ENCODE measurements at places on chromosomes 1 and 21. TPM values are rescaled to one million over a fixed set of nuclear protein-coding genes. Genes with fewer than 3 reads are reported as not detected.
A peak's percentile ranks its signal among the peaks of the same experiment; 100 is the strongest.

GRCh38 chr1:168643152-168643551, 66.7 kb downstream of the XCL1 start:
- DNase-seq, result no peak

GRCh38 chr1:99306644-99307043, 42.4 kb downstream of the PLPPR4 start:
- no peak for DNase-seq

DNA sequence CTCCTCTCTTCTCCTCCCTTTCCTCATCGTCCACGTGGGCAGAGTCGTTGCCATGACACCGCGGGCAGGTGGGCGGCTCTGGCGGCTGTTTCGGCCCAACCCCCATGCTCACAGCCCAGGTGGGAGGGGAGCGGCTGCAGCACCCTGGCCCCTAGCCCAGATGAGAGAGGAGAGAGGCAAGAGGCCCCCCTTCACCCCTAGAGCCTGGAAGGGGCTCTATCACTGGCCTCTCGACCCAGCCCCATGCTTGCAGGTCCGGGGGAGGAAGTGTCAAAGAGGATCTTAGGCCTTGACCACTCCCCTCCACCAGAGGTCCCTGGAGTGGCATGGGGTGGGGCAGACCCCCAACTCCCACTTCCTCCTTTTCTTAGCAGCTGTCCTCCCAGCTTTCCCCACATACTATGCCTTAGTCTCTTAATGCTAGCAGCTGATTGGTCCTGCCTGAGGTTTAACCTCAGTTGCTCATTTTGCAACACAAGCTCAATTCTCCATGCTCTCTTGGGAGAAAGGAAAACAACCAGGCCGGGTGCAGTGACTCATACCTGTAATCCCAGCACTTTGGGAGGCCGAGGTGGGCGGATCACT, 10.4 kb downstream of the DLGAP3 start:
- no peak for DNase-seq

The KRTAP13-2 gene
- not detected for total RNA-seq

GRCh38 chr21:28016571-28016970, 976.1 kb downstream of the LTN1 start:
- peak; percentile 4 for DNase-seq

The SLC35F3 gene
- under 0.01 TPM for total RNA-seq

GRCh38 chr1:228898582-228898992, 163.3 kb downstream of the RHOU start:
- no peak for DNase-seq

- DNase-seq, result no peak
Observed at GRCh38 chr1:182035097-182035770, 26.3 kb downstream of the ZNF648 start.

The KRTAP7-1 gene
- not detected for total RNA-seq

GRCh38 chr1:22738522-22738921, 27.9 kb downstream of the EPHB2 start:
- DNase-seq, result peak; percentile 39

The CCDC17 gene
- total RNA-seq, result 0.56 TPM

The PRPF38B gene
- total RNA-seq, result 9.0 TPM

The STUM gene
- not detected for total RNA-seq

The NR1I3 gene
- total RNA-seq, result not detected

- DNase-seq, result no peak
Observed at GRCh38 chr1:43521756-43522155, 8.9 kb upstream of the PTPRF start.

- peak; percentile 58 for DNase-seq
Observed at GRCh38 chr1:187051618-187052232, 223.0 kb downstream of the PLA2G4A start.

DNA sequence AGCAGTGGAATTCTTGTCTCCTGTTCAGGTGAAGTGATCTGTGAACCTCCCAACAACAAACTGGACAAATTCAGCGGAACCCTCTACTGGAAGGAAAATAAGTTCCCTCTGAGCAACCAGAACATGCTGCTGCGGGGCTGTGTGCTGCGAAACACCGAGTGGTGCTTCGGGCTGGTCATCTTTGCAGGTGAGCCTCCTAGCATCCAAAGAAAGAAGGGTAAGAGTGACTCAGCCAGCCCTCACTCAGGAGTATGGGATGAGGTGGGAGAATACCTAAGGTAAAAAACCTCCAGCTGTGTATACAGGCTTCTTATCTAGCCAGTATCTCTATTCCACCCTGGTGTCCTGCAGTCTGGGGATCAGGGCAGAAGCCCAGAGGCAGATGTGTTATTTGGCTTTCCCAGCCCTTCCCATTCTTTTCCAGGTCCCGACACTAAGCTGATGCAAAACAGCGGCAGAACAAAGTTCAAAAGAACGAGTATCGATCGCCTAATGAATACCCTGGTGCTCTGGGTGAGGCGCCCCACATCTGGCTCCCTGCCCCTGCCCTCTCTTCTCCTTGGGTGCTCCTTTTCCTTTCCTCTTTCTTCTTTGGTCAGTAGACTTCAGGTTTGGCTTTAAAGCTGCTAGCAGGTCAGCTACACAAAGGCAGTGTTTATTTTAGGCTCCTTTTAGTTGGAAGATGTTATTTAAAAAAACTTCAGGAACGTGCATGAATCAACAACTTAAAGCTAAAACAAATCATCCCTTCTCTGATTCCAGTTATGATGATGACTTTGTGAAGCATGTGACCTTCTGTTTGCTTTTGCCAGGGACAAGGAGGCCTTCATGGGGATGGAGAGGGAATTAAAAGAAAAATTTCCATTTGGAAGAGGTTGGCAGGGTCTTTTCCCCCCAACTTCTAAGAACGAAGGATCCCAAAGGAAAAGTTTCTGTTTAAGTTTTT, 9.0 kb downstream of the ATP8B2 start:
- DNase-seq, result peak; percentile 68

GRCh38 chr1:89298461-89298860, 25.8 kb upstream of the GBP5 start:
- no peak for DNase-seq

- peak; percentile 15 for DNase-seq
Observed at GRCh38 chr1:36464605-36465393, 615 bp upstream of the MRPS15 start.

The OR6K2 gene
- not detected for total RNA-seq

DNA sequence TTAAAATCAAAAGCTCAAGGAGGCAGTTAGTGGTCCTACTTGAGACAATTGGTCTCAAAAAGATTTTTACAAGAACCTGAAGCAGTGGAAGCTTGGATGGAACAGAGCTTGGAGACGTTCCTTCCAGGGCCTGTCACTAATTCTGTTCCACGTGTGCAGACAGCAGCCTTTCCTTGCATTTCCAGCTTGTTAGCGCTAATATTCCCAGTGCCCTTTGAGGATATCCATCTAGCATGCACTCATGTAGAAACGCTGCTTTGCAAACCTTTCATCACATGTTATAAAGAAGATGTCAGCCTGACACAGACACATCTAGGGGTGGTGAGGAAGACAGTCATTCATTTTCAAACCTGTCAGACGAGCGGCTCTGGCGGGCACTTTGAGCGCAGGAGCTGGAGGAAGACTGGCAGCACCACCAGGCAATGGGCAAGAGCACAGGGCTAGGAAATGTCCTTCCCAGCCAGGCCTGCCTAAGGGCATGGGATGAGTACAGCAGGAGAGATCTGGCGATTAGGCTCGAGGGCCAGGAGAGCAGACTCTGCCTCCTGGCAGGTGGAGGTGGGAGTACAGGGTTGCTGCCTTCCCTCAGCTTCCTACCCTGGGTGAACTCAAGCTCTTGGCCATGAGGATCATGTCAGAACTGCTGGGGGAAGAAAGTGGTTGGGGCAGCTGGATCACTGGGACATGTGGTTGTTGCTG, 55.5 kb downstream of the CASQ2 start:
- DNase-seq, result no peak

Measured in IMR-90 (cell line).